Bronchial epithelial cell (primary cell): ENCODE measurements at places on chromosomes 1 and 21.

DNA sequence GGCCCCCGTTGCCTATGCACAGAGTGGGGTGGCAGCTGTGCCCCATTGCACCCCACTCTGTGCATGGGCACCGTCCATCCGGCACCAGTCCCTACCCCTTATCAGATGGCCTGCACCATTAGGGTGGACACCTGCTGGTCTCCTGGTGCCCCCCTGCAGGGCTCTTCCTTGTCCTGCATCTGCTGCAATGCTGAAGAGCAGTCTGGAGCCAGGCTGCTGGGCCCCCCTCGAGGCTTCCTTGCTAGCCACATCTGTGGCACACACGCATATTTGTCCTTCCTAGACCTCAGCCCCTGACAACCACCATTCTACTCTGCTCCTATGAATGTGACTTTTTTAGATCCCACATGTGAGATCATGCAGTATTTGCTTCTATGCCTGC lies 56.4 kb downstream of the COL18A1 start:
- DNase-seq, result no peak

- no peak for DNase-seq
Observed at GRCh38 chr1:201511941-201512539, 5.1 kb upstream of the CSRP1 start.

DNA sequence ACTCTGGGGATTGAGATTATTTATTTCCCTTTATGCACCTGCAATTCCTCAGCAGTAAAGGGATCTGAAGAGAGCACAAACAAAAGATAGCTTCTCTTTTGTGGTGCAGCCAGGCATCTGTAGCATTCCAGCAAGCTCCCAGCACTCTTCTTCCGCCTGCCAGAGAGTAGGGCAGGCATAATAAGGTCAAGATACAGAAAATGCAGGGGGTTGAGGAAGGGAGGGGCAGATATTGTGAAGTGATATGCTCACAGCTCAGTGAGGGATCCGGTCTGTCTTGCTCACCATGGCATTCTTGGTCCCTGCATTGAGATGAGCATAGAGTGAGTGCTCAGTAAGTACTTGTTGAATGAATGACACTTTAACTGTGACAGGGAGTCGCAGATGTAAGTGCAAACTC lies 23.9 kb downstream of the FASLG start:
- no peak for DNase-seq

GRCh38 chr1:78491451-78492071 lies 787 bp downstream of the PTGFR start:
- DNase-seq, result no peak

- no peak for DNase-seq
Observed at GRCh38 chr1:30145723-30146303, 577.6 kb downstream of the MATN1 start.

DNA sequence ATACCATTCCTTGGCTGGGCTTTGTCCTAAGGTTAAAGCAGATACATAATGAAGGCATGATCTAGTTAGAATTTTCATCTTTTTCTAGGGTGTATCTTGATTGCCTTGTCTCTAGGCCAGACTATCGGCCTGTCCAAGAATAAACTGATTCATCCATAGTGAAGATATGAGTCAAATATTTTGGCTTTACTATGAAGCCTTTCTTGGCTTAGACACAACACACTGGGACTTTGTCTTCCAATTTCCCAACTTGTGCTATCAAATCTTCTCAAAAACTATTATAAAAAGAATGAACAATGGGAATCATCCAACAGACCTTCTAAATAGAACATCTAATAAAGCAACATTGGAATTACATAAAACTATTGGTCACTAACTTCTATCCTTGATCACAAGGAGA lies 64.8 kb downstream of the WARS2 start:
- peak; percentile 48 for DNase-seq

DNA sequence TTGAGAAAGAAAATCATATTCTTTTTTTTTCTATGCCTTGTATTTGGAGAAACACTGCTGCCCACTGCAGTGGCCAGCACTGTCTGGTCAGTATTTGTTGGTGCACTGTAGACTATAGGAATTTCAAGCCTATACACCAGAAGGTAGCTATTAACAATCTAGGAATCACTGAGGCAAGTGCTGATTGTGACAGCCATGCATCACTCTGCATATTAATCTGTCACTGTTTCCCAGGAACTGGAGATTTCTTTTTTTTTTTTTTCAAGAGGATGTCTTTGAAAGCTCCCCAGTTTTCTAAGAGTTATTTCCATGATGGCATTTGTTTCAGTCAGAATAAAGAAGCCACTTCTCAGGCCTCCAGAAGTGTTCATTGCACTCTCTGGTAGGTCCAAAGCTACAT lies 737.8 kb upstream of the PTBP2 start:
- no peak for DNase-seq

DNA sequence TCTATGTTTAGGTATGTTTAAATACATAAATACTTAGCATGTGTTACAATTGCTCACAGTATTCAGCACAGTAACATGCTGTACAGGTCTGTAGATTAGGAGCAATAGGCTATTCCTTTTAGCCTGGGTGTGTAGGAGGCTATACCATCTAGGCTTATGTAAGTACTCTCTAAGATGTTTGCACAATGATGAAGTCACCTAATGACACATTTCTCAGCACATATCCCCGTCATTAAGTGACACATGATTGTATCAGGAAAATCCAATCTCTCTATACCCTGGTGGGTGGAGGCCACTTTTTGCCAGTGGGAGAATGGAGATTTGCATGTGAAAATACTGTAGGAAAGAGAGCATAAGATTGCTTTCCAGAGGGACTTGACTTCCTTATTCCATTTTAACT lies 5.5 kb upstream of the TEDDM1 start:
- peak; percentile 84 for DNase-seq

- DNase-seq, result peak; percentile 74
Observed at GRCh38 chr1:155651861-155652661, 36.5 kb downstream of the YY1AP1 start.

GRCh38 chr1:100350787-100351094 lies 1.6 kb upstream of the CDC14A start:
- no peak for DNase-seq

GRCh38 chr1:51664421-51665240 lies 47.7 kb downstream of the OSBPL9 start:
- no peak for DNase-seq

DNA sequence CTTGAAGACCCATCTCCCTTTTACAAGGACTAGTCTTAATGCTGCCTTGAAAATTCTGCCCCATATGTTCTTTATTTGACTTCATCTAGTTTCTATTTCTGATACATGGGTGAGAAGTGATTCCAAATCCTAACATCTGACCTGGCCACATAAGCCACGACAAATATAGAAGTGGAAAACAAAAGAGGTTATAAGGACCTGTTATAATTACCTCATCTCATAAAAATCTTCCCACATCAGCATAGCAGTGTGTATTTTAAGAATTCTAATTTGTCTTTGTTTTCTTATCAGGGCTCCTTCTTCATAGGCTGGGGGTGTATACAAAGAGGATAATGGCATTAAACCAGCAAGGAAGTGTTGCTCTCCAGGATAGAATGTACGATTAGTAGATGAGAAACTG lies 1007.4 kb downstream of the TTLL7 start:
- DNase-seq, result no peak

DNA sequence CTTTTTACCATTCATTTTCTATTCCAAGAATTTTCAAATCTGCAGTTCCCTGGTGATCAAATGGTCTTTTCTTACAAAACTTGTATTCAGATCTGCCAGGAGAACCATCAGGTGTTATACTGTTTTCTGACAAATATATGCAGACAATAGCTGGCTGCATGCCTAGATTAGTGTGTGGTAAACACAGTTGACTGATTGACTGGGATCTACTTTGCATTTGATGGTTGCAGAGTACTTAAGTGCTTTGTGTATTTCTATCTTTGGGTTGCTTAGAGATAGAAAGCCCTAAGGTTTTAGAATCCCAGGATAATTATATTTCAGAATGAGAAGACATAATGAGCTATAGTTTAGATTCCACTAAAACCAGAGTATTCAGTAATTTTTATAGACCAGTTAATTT lies 102.0 kb upstream of the CHODL start:
- no peak for DNase-seq

DNA sequence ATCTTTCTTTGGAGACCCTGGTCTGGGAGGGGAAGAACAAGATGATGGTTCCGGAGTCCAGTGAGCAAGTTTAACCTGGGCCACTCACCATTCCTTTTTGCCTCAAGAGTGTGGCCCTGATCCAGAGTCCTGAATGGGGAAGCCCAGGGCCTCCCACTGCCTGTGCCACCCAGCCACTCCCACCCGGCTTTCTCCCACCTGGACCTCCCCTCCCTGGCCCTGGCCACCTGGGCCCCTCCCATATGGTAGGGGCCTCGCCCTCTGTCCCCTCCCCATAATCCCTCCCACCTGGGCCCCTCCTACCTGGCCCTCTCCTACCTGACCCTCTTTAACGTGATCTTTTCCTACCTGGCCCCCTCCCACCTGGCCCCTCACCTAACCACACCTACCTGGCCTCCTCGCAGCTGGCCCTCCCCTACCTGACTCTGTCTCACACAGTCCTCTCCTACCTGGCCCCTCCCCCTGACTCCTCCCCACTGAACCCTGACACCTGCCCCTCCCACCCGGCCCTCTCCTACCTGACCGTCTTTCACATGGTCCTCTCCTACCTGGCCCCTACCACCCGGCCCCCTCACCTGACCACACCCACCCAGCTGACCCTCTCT lies 220.7 kb upstream of the VAMP3 start:
- no peak for DNase-seq

DNA sequence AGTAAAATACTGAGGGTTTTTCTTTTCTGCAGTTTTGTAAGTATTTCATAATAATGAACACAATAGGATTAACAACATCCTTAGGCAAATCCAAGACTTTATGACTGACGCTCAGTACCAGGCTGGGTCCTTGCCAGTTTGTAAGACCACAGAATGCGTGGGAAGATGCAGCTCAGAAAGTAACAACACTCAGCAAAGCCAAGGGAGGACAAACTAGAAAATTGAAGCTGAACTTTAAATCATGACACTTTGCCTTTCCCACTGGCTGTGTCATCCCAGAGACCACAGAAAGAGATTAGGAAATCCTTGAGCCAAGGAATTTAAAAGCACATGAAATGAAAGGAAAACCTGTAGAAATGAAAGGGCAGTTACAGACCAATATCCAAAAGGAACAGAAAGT lies 426.3 kb upstream of the CHRM3 start:
- peak; percentile 45 for DNase-seq

- peak; percentile 42 for DNase-seq
Observed at GRCh38 chr1:168202941-168203654, 22.7 kb upstream of the SFT2D2 start.

DNA sequence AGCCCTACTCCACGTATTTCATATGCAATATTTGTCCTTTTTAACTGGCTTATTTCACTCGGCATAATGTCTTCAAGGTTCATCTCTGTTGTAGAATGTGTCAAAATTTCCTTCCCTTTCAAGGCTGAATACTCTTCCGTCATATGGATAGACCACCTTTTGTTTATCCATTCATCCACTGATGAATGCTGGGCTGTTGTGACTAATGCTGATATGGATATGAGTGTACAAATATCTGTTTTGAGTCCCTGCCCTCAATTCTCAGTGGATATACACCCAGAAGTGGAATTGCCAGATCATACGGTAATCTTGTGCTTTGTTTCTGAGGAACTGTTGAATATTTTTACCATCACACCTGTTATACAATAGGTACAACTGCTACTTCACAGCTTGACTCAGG lies 155.2 kb upstream of the IRF2BP2 start:
- DNase-seq, result no peak

- no peak for DNase-seq
Observed at GRCh38 chr1:233719655-233720341, 105.9 kb downstream of the KCNK1 start.
